ENCODE measurements at places on chromosomes 5 and 9. TPM values are rescaled to one million over a fixed set of nuclear protein-coding genes. Genes with fewer than 3 reads are reported as not detected.
A peak's percentile ranks its signal among the peaks of the same experiment; 100 is the strongest.

GRCh38 chr9:27365707-27366376 lies 68.9 kb upstream of the EQTN start:
- H3K27me3 ChIP-seq = peaks cover 8% of the 10 kb centered on the region
- peaks cover 18% of the 10 kb centered on the region for H3K4me1 ChIP-seq
- DNase-seq = peak; percentile 4
- no peaks in the 10 kb centered on the region for H3K36me3 ChIP-seq
- H3K27ac ChIP-seq = no peak overlapping the region

- H3K27ac ChIP-seq = no peak overlapping the region
- H3K36me3 ChIP-seq = no peaks in the 10 kb centered on the region
- H3K27me3 ChIP-seq = peaks cover 1% of the 10 kb centered on the region
- H3K4me1 ChIP-seq = no peaks in the 10 kb centered on the region
- DNase-seq = no peak
Measured at GRCh38 chr5:57778501-57779091, 296.0 kb upstream of the ACTBL2 start.

The SLC22A4 gene
- total RNA-seq = not detected

The ZNF618 gene
- 0.69 TPM for total RNA-seq

The PDLIM4 gene
- not detected for total RNA-seq
